Caco-2 (cell line): ENCODE measurements at places on chromosomes 2 and 18.

- peak; percentile 5 for DNase-seq
These were observed 1.2 kb upstream of the ST6GAL2 start for GRCh38 chr2:106886916-106887758.

DNA sequence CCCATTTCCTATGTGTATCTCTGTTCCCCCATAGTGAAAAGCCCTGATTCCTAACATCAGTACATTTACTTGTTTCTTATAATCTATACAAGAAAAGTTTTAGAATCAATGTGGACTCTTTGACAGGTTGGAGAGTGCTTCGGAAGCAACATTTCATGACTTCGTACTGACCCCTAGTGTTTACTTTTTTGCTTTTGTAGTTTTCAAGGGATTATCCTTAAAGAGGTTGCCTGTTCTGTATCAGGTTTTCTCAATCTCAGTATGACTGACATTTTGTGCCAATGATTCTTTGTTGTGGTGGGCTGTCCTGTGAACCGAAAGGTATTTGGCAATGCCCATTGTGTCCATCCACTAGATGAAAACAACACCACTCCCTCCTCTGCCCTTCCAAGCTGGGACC lies 43.3 kb upstream of the SERPINB2 start:
- DNase-seq = no peak

DNA sequence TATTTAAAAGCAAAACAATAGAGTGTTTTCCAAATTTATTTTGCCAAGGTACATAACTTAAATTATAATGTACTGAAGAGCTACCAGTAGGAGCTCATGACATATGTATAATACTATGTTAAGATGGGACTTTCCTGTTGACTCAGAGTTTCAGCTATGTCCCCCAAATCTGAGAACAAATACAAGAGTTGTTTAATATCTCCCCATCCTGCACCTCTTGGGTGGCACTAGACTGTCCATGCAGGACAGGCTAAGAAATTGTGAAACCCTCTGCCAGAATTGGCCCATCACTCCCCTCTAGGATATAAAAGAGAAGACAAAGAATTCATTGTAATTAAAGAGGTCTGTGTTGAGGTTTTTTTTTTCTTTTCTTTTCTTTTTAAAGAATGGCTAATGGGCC lies 21.7 kb upstream of the CTAGE1 start:
- DNase-seq = no peak

- DNase-seq = no peak
These were observed 429.0 kb downstream of the SUCLG1 start for GRCh38 chr2:84029903-84030575.

DNA sequence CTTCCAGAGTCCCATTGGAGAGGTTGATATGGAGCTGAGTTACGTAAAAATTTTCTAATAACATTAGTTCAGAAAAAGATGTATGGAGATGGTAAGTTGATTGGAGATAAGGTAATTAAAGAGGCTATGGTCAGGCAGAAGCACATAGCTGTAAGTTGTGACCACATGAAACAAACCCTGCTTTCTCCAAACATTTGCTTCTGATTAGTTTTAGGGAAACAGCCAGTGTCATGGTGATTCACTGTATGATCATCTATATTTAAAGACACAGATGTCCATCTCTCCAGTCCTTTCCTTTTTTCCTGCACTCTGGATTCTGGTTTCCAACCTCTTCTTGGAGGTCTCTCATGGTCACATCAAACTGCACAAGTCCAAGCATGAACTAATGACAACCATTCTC lies 1550.8 kb upstream of the PIK3C3 start:
- no peak for DNase-seq

- peak; percentile 48 for DNase-seq
These were observed 264.3 kb downstream of the TSN start for GRCh38 chr2:122019724-122020123.

- no peak for DNase-seq
These were observed 40.8 kb downstream of the PDIA6 start for GRCh38 chr2:10771786-10772185.
